Stromal cell of bone marrow (primary cell): ENCODE measurements at places on chromosomes 11 and 22.

- no peak for DNase-seq
These were observed 15.2 kb upstream of the CARD10 start for GRCh38 chr22:37534445-37534844.

- no peak for DNase-seq
These were observed 27.5 kb downstream of the CHEK2 start for GRCh38 chr22:28714043-28714628.

DNA sequence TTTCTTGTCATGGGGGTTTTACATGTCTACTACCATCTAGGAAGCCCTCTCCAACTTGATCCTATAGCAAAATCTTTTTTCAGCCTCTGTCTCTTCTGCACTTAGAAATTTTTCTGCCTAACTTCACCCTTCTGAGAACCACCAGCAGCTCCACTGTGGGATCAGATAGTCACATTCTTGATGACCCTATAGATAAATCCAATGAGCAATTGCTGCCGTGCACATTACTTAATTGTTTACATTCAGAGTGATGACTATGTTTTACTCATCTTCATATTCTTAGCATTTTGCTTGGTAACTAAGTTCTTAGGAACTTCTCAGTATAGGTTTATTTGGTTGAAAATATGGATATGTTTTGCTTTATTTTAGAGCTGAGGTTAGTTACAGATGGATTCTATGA is 12.4 kb upstream of the ETS1 start:
- DNase-seq: no peak

DNA sequence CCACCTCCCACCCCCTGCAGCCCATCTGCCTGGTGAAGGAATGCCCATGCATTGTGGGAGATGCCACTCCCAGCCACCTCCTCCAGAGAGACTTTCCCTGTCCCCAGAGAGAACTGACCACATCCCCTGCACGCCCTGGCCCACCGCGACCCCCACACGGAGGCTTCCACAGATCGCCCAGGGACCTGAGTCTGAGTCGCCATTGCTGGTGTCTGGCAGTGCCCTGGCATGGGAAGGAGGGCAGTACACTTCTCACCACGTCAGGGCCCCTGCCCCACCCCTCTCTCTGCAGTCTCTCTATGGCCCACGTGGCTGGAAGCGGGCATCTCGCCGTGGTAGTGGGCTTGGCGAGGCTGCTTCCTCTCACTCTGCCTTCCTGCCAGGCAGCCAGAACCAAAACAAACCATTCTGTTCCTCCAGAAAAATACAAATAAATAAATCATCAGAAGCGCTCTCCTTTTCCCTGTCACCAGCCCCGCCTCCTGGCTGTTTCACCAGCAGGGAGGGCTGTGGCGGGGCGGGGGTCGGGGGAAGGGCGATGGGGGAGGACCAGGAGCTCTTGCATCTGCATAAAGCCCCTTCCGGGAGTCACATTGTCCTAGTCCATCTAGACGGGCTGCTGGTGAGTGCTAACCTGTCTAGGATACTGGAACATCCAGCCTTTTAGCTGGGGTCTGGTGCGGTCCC is 20.9 kb downstream of the SHISAL1 start:
- DNase-seq: no peak

DNA sequence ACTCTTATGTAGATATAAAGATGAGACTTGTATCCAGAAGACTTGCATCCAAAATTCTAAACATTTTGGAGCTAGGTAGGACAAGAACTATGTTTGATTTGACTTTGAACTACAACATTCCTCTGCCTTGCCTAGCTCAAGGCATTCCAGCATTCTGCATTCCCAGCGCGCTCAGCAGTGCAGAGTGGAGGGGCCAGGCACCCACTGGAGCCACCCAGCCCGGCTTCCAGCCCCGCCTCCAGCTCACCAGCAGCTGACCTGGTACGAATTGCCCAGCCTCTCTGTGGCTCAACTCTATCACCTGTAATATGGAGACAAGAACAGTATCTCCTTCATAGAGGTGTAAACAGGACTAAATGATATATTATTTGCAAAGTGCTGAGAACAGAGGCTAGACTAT is 28.8 kb downstream of the PRDM10 start:
- DNase-seq: no peak

- no peak for DNase-seq
These were observed 27.5 kb upstream of the CHST1 start for GRCh38 chr11:45692808-45693453.

DNA sequence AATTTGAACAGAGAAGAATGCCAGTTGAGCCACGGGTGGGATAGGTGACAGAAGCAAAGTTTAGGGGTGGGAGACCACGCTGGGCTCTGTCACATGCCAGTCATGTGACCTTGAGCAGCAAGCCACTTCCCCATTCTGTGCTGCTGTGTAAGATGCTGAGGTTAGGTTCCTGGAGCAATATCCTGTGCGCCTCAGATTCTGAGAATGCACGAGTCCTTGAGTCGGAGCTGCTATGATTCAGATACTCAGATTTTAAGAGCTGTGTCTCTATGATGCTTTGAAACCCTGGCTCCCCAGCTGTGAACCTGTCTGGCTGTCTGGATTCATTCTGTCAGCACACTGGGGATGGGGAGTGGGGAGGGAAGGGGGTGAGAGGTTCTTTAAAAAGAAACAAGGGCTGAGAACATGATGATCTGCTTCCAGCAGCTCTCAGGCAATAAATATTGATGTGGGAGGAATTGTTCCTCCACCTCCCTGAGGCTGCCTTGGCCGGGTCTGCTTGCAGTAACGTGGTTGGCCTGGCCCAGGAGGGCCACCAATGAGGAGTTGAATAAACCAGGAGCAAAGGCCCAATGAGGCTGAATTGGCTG is 24.0 kb downstream of the SLCO2B1 start:
- peak; percentile 21 for DNase-seq

GRCh38 chr11:117814766-117815261 is 9.7 kb downstream of the FXYD2 start:
- DNase-seq: no peak

DNA sequence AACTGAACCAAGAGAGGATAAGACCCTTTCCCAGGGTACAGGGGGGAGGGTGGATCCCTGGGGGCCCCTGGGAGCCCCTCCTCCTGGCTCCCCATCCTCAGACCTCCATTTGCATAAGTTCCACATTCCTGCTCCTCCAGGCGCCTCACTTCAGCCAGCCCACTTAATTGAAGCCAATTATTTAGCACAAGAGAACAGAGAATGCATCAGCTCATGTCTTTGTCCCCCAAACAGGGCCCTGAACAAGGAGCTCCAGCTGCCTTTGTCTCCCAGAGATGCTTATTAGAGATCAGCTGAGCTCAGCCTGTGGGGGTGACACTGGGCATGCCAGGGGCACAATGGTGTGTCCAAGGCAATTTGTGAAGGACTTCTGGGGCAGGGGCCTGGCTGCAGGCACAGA is 89.9 kb upstream of the PRDM11 start:
- no peak for DNase-seq

GRCh38 chr11:73416786-73417185 is 40.6 kb downstream of the RELT start:
- DNase-seq: peak; percentile 31

DNA sequence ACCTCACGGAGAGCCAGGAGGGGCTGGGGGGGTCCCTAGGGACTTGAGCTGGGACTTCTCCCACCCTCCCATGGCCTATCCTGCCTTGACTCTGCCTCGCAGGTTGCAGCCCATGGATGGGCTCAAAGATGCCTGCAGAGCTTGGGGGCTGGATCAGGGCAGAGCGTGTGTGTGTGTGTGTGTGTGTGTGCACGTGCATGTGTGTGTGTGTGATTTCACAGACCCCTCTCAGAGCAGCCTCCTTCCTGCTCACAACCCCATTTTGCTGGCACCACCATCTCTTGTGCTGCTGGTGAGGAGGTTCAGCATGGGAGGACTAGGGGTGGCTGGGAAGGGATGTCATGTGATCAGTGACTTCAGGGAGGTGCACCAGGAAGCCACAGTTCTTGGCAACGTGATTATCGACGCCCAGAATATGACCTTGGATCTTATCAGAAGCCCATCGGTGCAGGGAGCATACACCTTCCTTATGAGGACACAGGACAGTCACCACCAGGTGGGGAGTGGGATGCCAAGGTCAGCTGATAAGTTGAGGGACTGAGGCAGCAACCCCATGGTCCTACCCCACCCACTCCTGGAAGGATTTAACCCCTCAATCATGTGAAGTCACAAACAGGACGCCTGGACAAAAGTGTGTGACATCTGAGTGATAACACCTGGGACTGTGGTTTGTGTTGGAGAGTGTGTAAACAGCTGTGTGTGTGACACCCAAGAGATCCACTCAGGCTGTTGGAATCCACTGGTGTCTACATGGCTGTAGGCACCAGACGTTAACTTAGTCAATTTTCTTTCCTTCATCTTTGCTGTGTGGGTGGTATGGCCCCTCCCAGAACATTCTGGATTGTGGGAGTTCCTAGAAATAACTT is 1.8 kb upstream of the NAALADL1 start:
- no peak for DNase-seq
